Fibroblast of mammary gland (primary cell): ENCODE measurements at places on chromosomes 2 and 18.

- peak; percentile 5 for DNase-seq
These were observed 313.9 kb downstream of the CELF4 start for GRCh38 chr18:37251679-37252078.

- DNase-seq: no peak
These were observed 39.4 kb downstream of the AAK1 start for GRCh38 chr2:69604026-69604678.

DNA sequence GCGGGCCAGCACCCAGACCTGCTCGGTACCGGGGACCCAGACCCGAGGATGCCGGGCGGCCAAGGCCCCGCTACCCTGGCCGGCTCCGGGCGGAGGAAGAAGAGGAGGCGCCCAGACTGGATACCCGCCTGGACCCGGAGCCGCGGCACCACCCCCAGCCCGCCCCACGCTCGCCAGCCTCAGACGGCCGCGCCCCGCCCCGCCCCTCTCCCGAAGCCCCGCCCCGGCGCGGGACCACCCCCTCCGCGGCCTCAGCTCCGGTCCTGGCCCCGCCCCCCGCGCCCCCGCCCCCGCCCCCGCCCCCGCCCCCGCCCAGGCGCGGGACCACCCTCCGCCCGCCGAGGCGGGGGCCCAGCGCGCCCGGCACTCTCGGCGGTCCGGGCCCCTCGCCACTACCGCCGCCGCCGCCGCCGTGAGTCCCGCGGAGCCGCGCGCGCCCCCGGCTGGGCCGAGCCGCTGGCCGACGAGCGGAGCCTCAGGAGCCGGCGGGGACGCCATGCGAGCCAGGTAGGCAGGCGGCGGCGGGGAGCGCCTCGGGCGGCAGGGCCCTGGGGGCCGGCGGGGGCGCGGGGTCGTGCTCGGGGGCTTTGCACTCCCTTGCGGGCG, at the start of gene SH3BP4:
Gene SH3BP4, plus strand, starts transcription at position 354 of the 606 bp plus-strand sequence. CDS start 82,986 bp downstream, outside the sequence.
- peak; percentile 53 for DNase-seq

DNA sequence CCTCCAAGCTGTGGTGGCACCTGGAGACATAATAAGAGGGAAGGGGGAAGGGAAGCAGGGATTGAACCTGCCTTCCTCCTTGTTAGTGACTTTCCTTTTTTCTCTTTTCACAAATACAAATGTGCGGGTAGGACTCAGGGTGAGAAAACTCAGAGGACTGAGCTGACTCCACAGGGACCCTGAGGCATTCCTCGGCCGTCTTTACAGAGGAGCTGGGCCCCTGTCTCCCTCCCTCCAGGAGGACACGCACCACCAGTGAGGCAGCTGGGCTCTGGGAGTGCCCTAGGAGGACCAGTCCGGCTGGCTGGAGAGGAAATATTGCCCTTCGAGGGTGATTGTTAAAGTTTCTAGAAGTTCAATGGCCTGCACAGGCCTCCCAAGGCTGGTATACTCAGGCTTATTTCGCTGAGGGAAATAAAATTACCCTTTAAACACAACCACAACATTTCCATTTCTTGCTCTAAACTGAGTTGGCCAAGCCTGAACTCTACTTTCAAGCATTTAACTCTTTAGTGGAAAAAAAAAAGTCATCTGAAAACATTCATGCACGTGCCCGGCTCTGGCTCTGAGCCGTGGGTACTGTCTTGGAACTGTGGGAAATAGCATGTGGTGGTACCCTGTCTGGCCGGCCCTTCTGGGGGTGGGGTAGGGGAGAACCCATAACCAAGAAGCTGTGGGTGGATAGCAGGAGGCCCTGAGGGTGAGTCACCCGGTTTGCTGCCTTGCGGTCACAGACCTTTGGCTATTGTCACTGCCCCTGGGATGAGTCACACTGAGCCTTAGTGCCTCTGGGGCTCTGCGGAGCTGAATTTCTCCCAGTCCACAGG, 116.0 kb downstream of the COPS8 start:
- peak; percentile 99 for DNase-seq

DNA sequence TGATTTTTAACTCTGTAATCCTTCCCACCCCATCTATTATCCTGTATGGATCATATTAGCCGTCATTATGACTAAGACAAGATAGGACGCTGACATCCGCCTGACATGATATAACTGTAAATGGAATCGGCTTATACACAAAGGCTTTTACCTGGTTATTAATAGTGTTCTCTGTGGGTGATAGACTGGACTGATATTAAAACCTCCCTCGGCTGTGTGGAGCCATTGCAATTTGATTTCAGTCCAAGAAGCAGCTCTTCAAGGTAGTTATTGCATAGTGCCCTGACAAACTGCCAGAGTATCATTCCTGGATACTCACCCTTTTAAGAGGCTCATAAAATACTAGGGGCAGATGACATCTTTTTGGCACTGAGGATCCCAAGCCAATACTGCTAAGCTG, 226.1 kb upstream of the HNRNPA3 start:
- DNase-seq: peak; percentile 12
